ENCODE measurements at places on chromosomes 13 and 19. TPM values are rescaled to one million over a fixed set of nuclear protein-coding genes. Genes with fewer than 3 reads are reported as not detected.

The CYP2A7 gene
- not detected for total RNA-seq

The ZGLP1 gene
- total RNA-seq, result under 0.01 TPM

The CARM1 gene
- 22.7 TPM for total RNA-seq

The APOC4 gene
- total RNA-seq, result not detected

The ZNF304 gene
- 7.4 TPM for total RNA-seq

The ZNF135 gene
- total RNA-seq, result 0.30 TPM

The PTPRH gene
- 3.5 TPM for total RNA-seq

The ATP4A gene
- not detected for total RNA-seq

The CYP2F1 gene
- total RNA-seq, result not detected

The CRB3 gene
- total RNA-seq, result not detected

The FGF22 gene
- total RNA-seq, result not detected

The RXFP2 gene
- not detected for total RNA-seq

The SLAIN1 gene
- total RNA-seq, result 6.8 TPM

The CADM4 gene
- total RNA-seq, result 3.0 TPM

The SYCN gene
- not detected for total RNA-seq

The C5AR2 gene
- total RNA-seq, result not detected

The URAD gene
- total RNA-seq, result not detected

The GJB6 gene
- total RNA-seq, result not detected

The SULT2A1 gene
- total RNA-seq, result not detected

The MBD3L3 gene
- total RNA-seq, result not detected

The LILRB1 gene
- not detected for total RNA-seq

The KCNK6 gene
- total RNA-seq, result 2.9 TPM

The FPR1 gene
- not detected for total RNA-seq

The TUBA3C gene
- not detected for total RNA-seq
